BJ (cell line): ENCODE measurements at places on chromosomes 2 and 18.

DNA sequence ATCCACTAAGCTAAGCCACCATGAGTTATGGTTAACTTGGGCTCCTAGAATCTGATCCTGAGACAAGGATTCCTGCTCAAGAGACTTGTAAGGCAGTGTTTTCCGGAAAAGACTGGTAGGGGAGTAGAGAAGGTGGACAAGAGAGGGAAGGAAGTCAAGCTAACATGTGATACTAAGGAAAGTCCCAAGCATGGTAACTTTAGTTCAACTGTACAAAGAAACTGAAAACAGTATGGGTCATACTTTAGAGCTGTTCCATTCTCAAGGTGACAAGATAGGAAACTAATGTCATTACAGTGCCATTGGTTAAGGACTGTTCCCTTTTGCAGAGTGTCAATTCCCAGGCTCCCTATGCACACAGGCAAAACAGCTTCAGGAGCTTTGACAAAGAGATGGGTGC lies 5.8 kb downstream of the MYO5B start:
- DNase-seq: no peak

DNA sequence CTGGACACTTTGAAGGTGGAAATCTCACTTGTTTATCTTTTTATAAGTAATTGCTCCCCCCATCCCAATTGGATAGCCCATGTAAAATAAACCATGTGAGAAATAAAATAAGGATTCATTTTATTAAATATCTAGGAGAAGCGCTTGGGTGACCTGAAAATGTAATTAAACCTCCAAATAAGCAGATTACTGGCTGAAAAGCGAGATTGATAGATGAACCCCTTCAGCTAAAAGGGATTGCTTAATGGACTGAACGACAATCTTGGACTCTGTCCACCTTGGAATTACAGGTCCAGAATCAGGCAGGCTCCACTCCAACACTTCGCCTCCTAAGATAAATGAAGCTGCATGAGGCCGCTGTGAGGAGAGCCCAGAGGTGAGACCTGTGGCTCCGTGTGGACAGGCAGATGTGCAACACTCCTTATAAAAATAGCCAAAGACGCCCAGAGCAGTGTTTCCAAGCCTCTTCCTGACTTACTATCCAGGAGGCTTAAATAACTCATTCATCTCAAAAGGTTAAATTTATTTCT lies 441.5 kb downstream of the MTX2 start:
- no peak for DNase-seq

DNA sequence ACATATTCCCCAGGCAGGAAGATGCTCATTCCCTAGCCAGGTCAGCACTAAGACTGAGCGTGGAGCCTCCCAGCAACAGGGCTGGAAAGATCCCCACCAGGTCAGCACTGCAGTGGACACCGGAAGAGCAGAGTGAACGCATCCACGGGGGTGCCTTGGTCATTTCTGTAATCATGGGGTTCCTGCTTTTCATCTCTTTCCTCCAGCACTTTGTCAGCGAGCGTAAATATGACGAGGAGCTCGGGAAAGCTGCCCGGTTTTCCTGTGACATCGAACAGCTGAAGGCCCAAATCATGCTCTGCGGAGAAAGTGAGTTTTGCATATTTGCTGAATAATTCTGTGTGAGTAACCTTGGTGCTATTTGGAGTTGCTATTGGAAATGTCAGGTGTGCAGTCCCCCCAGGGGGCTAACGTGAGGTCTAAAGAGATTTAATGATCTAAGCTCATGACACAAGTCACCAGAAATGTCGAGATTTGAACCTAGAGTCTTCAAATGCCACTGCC lies 40.1 kb downstream of the KCTD18 start:
- DNase-seq: no peak

GRCh38 chr2:220134756-220135534 lies 507.5 kb downstream of the SLC4A3 start:
- no peak for DNase-seq

DNA sequence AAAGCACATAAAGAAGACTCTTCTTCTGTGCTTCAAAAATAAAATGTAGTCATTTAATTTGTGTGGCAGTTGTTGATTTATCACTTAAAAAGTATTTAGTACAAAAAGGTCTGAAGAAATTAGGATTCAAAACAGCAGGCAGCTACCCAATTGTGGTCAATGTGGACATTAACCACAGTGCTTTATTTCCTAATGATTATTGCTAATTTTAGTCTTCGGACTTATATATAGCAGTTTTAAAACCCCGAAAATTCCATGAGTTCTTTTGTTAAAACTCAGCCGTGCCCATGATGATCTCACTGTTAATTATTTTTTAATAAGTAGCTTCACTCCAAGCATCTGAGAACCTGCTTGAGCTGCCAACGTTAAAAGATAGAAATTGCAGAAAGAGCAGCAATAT lies 594.3 kb downstream of the STK39 start:
- DNase-seq: no peak

DNA sequence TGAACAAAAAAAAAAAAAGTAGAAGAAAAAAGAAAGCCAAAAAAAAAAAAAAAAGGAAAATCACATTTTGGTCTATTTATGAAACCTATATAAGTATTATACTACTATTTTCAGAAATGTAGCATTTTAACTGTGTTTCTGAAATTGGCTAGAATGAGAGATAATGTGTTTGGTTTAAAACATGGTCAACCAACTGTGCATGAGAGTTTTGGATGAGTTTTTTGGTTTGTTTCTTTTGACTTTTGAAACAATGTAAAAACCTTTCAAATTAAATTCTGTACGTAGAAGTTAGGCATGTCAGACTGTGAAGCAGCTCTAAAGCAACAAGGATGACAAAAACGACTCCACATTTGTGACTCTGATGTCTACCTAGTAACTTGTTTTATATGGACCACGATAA lies 34.6 kb downstream of the SPC25 start:
- no peak for DNase-seq

- no peak for DNase-seq
Measured at GRCh38 chr2:231034291-231034882, 2.9 kb upstream of the C2orf72 start.

DNA sequence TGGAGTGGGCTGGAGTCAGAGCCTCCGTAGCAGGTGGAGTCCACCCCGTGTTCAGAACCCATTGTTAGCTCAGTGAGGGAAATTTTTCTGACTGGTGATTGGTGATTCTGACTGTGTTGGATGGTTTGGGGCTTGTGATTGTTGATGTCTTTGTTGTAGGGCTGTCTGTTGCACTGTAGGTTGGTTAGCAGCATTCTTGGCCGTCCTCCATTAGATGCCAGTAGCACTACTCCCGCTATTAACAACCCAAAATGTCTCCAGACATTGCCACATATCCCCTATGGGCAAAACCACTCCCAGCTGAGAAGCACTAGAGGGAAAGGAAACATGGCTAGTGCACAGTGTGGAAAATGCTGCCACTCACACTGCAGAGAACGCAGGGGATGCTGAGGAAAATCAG lies 51.7 kb downstream of the ARMC9 start:
- DNase-seq: no peak

DNA sequence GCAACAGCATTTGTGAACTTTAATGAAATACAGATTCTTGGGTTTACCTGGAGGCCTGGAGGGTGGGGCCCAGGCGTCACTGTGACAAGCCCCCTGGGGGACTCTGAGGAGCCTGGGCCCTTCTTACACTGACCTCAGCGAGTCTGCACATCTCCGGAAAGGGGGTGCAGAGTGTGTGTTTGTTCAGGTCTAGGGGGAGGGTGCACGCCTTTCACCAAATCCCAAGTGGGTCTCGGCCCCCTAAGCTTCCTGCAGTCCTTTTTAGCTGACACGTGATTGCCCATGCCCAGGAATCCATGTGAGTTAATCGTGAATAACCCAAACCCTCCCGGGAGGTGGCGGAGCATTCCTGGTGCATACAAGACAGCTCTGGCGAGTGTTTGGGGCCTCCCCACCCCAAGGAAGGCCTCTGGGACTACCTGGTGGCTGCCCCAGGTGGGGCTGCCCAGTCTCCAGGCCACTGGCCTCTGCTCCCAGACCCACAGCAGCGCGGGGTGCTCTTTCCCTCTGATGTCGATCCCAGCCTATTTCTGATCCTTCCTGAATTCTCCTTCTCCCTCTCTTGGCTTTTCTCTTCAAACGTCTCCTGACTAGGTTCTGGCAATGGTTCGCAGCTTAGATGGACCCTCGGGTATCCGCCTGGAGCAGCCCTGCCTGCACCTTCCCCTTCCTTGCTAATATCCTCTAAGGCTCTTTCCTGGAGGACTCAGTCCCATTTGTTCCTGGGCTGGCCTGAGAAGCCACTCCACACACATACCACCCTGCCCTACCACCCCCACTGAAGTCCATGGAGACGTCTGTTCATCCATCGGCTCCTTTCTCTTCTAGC lies 10.0 kb downstream of the NGEF start:
- DNase-seq: no peak

GRCh38 chr2:201974171-201975100 lies 59.2 kb upstream of the FZD7 start:
- no peak for DNase-seq

GRCh38 chr2:15988733-15989132 lies 48.4 kb downstream of the MYCN start:
- no peak for DNase-seq

DNA sequence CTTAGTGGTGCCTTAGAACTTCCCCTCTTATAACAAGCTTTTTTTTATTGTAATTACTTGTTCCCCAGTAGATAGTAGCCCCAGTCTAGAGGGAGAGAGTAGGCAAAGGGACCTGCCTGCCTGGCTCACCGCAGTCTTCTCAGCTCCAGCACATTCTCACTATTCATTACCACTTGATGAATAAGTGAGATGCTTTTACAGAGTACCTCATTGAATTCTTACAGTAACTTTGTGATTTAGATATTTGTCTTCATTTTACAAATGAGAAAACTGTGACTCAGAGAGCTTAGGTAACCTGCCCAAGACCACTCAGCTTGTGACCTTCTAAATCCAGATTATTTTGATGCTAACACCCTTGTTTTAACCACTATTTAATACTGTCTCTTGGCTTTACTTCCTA lies 77.8 kb downstream of the CHRNA1 start:
- DNase-seq: no peak

GRCh38 chr2:54336977-54337255 lies 80.9 kb upstream of the TSPYL6 start:
- no peak for DNase-seq

- DNase-seq: peak; percentile 64
Measured at GRCh38 chr2:12050396-12050795, 304.0 kb downstream of the LPIN1 start.

DNA sequence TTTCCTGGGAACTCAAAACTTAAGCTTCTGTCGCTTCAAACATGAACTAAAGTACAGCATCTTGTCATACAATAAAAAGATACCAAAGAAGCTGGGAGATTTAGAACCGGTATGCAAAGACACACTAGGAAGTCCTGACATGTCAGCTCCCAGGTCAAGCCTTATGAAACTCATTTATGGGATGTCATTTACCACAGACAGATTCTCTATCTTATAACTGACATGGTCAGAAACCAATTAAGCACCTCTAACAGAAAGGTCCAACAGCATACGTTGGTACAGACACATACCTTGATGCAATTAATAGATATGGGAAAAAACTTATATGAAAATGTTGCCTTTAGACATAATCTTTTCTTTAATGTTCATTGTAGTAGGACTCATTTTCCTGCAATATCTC lies 169.0 kb downstream of the SRBD1 start:
- no peak for DNase-seq

- no peak for DNase-seq
Measured at GRCh38 chr2:16948053-16948452, 282.4 kb upstream of the CYRIA start.

DNA sequence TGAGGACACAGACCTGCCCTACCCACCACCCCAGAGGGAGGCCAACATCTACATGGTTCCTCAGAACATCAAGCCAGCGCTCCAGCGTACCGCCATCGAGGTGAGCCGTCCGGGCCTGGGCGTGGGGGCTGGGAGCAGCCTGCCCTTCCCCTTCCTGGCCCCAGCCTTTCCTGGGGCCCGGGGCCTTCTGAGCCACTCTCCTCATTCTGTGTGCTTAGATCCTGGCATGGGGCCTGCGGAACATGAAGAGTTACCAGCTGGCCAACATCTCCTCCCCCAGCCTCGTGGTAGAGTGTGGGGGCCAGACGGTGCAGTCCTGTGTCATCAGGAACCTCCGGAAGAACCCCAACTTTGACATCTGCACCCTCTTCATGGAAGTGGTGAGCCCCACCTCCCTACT lies 157.9 kb downstream of the DYSF start:
- DNase-seq: no peak

- no peak for DNase-seq
Measured at GRCh38 chr18:48707636-48708296, 168.9 kb downstream of the CTIF start.

GRCh38 chr2:46045888-46046287 lies 251.3 kb upstream of the EPAS1 start:
- no peak for DNase-seq

DNA sequence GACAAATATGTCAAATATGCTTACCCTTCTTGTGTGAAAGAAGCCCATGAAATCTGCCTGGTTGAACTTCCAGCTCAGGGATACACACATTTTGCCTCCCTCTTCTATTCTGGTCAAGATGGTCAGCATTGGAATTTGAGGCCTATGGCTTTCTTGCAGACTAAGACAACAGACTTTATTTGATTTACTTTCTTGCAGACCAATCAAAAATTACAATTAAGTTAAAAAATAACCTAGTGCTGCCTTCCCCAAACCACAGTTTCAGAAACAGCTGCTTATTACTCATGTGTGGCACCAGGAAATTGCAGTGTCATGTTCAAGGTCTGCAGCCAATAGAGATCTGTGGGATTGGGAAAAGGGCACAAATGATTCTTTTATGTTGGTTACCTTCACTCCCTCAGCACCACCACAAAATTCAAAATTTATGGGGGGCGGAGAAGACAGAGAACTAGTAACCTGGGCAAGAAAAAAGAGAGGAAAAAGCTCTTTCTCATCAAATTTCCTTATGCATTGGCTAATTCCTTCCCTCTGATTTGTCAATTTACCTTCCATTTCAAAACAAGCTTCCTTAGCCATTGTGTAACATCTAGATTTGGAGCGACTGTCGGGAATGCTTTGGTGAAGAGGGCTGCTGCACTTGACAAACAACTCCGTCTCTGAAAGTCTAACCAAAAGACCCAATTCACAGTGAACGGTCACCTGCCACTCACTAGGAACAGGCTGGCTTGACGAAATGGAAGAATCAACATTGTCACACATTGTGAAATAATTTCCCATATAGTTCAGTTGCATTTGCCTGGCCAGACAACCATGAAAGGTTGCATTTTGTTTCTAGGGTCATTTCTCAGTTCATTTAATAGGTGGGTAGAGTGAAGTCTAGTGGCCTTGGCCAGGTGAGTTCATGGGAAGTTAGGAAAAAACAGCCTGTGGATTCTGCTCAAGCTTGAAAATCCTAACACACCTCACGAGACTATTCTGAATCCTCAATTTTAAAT lies 100.4 kb upstream of the FZD5 start:
- DNase-seq: peak; percentile 68

DNA sequence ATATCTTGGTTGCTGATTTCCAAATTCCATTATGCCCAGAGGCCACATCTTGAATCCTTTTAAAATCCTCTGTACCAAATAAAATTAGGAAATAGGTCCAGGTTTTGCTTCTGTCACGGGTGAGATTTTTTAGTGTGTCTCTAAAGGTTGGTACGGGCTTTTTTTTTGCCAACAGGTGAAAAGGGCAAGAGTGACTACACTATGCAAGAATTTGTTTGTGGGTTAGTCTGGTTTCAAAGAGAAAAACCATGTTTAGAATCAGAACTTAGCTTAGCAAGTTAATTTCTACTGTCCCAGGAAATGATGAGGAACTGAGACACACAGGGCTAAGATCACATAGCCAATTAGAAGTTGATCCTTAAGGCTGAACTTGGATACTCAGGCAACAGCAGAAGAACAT lies 41.7 kb downstream of the POLR1A start:
- DNase-seq: peak; percentile 83

GRCh38 chr2:197969391-197969893 lies 165.0 kb downstream of the PLCL1 start:
- peak; percentile 32 for DNase-seq

- no peak for DNase-seq
Measured at GRCh38 chr2:187964746-187965145, 326.9 kb upstream of the GULP1 start.
